ENCODE measurements at places on chromosomes 11 and 22. TPM values are rescaled to one million over a fixed set of nuclear protein-coding genes. Genes with fewer than 3 reads are reported as not detected.
A peak's percentile ranks its signal among the peaks of the same experiment; 100 is the strongest.

PTDSS2 gene
- polyA plus RNA-seq = 17.3 TPM

- peak overlapping the region; percentile 94 for H3K4me3 ChIP-seq
- peak overlapping the region; percentile 89 for H3K27ac ChIP-seq
- DNase-seq = peak; percentile 55
- H3K27me3 ChIP-seq = peaks cover 11% of the 10 kb centered on the region
- no peaks in the 10 kb centered on the region for H3K36me3 ChIP-seq
Observed at GRCh38 chr11:45918331-45918941, 759 bp upstream of the PEX16 start.

- no peaks in the 10 kb centered on the region for H3K36me3 ChIP-seq
- no peaks in the 10 kb centered on the region for H3K4me1 ChIP-seq
- no peak overlapping the region for H3K27ac ChIP-seq
- peaks cover 5% of the 10 kb centered on the region for H3K27me3 ChIP-seq
- DNase-seq = no peak
- no peak overlapping the region for H3K4me3 ChIP-seq
Observed at GRCh38 chr11:16857186-16857585, 118.7 kb downstream of the C11orf58 start.

GRCh38 chr22:33504941-33505625 is 415.2 kb downstream of the LARGE1 start:
- peaks cover 3% of the 10 kb centered on the region for H3K36me3 ChIP-seq
- H3K4me1 ChIP-seq = no peaks in the 10 kb centered on the region
- no peak overlapping the region for H3K27ac ChIP-seq
- no peak overlapping the region for H3K4me3 ChIP-seq
- no peaks in the 10 kb centered on the region for H3K27me3 ChIP-seq
- no peak for DNase-seq

- H3K27ac ChIP-seq = no peak overlapping the region
- no peaks in the 10 kb centered on the region for H3K36me3 ChIP-seq
- H3K4me3 ChIP-seq = no peak overlapping the region
- H3K4me1 ChIP-seq = peaks cover 10% of the 10 kb centered on the region
- peaks cover 10% of the 10 kb centered on the region for H3K27me3 ChIP-seq
Observed at GRCh38 chr11:60957188-60957587, 5.2 kb upstream of the SLC15A3 start.

DNA sequence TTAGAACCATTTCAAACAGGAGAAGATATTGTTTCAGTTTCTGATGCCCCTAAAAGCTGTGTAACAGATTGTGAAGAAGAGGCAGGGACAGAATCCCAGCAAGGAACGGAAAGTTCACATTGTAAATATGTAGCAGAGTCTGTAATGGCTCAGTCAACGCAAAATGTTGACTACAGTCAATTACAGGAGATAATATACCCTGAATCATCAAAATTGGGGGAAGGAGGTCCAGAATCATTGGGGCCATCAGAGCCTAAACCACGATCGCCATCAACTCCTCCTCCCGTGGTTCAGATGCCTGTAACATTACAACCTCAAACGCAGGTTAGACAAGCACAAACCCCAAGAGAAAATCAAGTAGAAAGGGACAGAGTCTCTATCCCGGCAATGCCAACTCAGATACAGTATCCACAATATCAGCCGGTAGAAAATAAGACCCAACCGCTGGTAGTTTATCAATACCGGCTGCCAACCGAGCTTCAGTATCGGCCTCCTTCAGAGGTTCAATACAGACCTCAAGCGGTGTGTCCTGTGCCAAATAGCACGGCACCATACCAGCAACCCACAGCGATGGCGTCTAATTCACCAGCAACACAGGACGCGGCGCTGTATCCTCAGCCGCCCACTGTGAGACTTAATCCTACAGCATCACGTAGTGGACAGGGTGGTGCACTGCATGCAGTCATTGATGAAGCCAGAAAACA is 40.8 kb downstream of the IGLL1 start:
- no peaks in the 10 kb centered on the region for H3K36me3 ChIP-seq
- peaks cover 2% of the 10 kb centered on the region for H3K27me3 ChIP-seq

Data from immature natural killer cell (primary cell).